Stimulated activated CD8-positive, alpha-beta memory T cell treated with anti-CD3 and anti-CD28 coated beads, Interleukin-7, amount 100 ng/mL, for 1 hour (primary cell): ENCODE measurements at places on chromosomes 12 and 14.

DNA sequence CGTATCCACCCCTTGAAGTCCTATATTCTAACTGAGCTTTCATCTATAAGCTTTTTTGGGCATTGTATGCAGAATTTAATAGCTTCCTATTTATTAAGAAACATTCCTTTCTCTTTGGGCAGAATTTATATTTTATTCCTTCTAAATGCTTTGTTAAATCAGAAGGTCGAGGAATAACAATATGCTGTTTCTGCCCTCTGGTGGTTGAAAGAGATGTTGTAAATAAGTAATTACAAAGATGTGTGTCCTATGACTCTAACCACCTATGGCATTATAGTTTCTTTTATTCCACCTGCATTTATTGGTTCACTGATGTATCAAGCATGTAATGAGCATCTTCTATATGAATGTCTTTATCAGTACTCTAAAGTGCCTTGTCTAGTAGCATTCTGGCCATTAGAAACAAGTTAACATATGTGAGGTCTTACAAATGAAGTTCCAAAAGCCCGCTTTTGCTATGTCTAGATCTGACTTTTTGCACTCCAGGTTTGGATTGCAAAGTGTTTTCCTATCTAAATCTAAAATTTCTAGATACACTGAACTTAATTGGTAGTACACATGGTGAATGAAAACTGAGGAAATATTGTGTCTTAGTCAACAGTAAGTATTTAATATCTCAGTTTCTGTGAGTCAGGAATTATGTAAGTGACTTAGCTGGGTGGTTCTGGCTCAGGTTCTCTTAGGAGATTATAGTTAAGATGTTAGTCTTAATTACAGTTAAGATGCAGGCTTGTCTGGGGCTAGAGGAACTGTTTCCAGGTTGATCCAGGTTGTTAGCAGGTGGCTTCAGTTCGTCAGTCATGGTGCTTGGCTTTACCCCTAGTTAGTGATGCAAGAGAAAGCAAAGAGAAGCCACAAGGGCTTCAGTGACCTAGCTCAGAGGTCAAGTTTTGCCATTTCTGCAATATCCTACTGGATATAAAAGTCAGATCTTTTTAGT lies 57.5 kb downstream of the PLEKHA5 start:
- DNase-seq: no peak

- no peak for DNase-seq
Measured at GRCh38 chr12:95953000-95953399, 9.9 kb downstream of the AMDHD1 start.

DNA sequence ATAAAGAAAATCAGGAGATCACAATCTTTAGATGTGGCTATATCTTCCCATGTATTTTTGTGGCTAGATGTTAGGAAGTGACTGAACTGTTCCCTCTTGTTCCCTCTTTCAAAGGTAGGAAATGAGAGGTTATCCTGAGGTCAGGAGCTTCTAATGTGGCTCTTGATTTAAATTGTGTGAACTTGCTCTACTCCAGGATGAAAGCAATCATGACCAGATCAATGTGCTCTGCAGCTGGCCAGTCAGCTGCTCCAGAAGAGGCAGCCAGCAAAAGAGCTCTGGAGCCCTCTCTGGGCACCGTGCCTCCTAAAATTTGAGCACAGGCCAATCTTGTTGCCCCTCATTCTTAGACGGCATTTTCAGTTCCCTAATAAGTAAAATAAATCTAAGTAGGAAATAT lies 32.0 kb downstream of the CDK17 start:
- no peak for DNase-seq

GRCh38 chr14:59427653-59428580 lies 37.3 kb downstream of the GPR135 start:
- no peak for DNase-seq

DNA sequence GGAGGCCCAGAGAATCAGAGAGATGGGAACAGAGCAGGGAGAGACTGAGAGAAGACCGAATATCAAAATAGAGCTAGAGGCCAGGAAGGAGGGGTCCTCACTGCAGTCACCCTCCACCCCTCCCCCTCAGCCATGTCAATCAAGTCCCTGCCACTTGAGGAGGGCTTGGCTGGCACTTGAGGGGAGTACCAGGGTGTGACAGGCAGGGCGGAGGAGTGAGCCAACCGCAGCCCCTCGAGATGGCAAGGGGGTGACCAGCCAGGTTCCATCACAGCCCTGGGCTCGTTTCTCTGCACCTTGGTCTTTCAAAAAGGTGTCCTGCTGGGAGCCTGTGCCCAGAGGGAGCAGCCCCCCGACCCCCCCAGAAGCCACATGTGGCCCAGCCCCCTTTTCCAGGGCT lies 4.2 kb downstream of the AQP5 start:
- no peak for DNase-seq
